Right lung (tissue), 10 donors: ENCODE measurements at places on chromosomes 2 and 18.

DNA sequence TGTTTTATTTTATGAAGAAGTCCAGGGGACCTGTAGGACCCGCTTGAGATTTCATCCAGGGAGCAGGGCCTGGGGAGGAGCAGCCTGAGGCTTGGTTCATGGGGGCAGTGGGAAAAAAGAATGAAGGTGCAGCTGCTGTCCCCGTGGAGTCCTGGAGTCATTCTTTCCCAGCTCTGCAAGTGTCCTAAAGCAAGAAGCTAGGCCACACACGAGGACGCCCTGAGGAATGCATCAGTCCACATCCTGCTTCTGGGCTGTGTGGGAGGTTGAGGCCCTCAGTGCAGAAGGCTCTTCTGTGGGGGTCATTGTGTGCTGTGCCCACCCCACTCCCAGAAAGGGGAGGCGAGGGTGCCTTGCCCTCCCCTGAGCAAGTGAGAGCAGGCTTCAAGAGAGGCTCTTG, 179.9 kb upstream of the HS6ST1 start:
- DNase-seq, result no peak

- no peak for DNase-seq
Measured at GRCh38 chr2:233446606-233447305, 92.5 kb downstream of the DGKD start.

- DNase-seq, result peak; percentile 43
Measured at GRCh38 chr18:22347606-22348511, 69.9 kb downstream of the CTAGE1 start.

- DNase-seq, result no peak
Measured at GRCh38 chr2:207891086-207891844, 121.6 kb upstream of the FZD5 start.

GRCh38 chr18:9281780-9282179, 52.8 kb upstream of the TWSG1 start:
- no peak for DNase-seq

DNA sequence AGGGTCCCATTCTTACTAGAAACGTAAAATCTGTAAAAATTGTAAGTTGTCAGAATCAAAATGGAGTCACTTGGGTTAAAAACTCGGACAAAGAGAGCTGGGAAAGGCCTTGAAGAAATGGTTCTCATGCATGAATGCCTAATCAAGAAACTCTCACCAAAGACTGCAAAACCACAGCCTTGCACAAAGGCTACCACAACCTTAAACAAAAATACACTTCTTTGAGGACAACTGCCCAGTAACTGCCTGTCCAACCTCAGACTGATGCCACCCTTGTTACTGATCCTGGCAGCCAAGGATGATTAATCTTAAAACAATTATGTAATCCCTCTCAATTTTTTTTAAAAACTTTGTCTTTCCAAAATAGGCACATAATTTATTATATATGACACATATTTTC, 299.3 kb downstream of the CCDC85A start:
- no peak for DNase-seq

- DNase-seq, result peak; percentile 69
Measured at GRCh38 chr2:147910990-147911473, 66.2 kb downstream of the ACVR2A start.

- no peak for DNase-seq
Measured at GRCh38 chr2:36733215-36733614, 36.7 kb downstream of the VIT start.

- DNase-seq, result no peak
Measured at GRCh38 chr2:120815292-120815691, 79.6 kb downstream of the GLI2 start.

DNA sequence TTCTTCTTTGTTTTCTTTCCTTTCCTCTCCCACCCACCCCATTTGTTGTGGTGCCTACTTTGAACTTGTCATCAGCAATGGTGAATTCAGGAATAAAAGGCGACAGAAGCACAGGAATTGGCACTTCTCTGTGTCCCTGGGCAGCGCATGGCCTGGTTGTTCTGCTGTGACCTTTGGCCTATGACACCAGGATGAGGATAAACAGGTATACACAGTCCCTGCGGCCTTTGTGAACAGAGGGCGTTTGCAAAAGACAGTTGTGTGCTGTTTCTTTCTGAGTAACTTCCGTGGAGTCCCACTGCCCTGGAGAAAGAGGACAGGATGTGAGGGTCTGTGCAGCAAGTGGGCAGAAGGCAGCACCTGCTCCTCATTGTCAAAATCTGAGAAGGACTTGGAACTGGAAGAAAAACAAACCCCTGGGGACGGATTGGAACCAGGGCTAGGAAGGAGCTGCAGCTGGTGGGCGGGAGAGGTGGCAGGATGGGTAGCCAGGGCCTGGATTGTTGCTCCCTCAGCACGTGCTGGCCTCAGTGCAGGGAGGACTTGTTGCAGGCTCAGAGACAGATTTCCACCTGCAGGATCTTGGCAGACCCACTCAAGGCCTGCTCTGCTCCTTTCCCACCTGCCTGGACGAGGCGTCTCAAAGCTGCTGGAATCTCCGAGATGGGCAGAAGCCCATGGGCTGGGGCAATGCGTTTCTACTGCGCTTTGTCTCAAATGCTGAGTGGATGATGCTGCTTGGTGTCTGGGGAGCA, 159.5 kb downstream of the ACKR3 start:
- DNase-seq, result no peak

GRCh38 chr18:9987345-9987744, 73.5 kb downstream of the VAPA start:
- DNase-seq, result no peak

DNA sequence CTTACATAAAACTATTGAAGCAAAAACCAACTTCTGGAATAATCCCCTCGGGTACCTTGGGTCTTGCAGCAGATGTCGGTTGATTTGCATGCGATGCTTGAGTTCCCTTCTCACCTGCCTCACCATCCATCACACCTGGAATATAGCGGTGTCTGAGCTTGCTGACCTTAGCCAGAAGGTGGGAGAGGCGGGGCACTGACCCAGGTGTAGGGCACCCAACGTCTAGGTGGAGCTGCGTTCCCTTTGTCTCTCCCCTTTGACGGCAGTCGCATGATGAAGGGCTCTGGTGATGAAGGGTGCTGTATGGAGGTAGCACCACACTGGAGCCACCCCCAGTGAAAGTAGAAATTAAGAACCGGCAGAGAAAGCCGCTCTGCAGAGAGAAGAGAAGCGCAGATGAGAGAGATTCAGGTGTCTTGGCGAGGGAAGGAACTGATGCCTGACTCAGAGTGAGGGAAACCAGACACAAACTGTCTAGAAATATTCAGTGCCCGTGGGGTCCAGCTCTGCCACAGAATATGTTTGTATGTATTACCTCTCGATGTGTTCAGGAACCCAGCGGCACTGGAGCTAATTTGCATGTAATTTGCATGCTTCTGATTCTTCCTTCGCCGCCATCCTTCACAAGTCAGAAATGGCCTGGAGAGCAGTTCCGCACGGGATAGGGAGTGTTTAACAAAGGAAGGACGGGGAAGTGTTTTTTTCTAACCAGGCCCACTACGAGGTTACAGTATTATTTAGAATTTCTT, 19.4 kb upstream of the MBP start:
- DNase-seq, result no peak
